ENCODE measurements at places on chromosomes 1 and 21.
A peak's percentile ranks its signal among the peaks of the same experiment; 100 is the strongest.

GRCh38 chr1:226461087-226461486 is 53.2 kb upstream of the PARP1 start:
- no peak for DNase-seq

DNA sequence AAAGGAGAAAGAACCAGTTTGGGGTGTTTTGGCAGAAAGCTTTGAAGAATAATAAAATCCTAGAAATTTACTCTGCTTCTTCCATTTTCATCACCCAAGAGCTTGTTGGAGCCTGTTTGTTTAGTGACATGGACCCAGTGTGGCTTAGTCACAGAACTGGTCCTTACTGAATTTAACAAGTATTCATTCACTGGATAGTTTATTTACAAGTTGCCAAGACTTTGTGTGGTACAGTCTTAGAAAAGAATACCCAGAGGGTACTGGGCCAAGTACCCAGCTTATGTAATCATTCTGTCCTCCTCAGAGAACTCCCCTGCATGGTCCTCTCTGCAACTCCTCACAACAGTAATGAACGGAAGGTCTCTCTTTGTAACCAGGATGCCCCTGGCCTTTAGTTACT is 16.4 kb downstream of the RAB4A start:
- DNase-seq, result no peak

DNA sequence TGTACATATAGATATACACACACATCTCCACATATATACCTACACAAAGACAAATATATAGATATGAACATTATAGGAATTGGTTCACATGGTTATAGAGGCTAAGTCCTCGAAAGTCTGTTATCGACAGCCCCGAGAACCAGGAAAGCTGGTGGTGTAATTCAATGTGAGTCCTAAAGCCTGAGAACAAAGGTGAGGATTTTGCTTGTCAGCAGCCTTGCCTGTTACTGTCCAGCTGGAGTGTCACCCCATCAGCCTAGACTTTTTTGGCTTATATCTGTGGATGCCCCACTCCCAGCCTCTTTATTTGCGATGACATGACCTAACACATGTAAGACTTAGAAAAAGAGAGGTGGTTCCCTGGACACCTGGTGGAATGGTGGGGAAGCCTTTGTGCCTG is 97.0 kb downstream of the GIPC2 start:
- no peak for DNase-seq

GRCh38 chr1:204989266-204990058 is 53.5 kb upstream of the CNTN2 start:
- DNase-seq, result peak; percentile 79

- no peak for DNase-seq
Measured at GRCh38 chr1:43043695-43044094, 85.0 kb upstream of the SLC2A1 start.

DNA sequence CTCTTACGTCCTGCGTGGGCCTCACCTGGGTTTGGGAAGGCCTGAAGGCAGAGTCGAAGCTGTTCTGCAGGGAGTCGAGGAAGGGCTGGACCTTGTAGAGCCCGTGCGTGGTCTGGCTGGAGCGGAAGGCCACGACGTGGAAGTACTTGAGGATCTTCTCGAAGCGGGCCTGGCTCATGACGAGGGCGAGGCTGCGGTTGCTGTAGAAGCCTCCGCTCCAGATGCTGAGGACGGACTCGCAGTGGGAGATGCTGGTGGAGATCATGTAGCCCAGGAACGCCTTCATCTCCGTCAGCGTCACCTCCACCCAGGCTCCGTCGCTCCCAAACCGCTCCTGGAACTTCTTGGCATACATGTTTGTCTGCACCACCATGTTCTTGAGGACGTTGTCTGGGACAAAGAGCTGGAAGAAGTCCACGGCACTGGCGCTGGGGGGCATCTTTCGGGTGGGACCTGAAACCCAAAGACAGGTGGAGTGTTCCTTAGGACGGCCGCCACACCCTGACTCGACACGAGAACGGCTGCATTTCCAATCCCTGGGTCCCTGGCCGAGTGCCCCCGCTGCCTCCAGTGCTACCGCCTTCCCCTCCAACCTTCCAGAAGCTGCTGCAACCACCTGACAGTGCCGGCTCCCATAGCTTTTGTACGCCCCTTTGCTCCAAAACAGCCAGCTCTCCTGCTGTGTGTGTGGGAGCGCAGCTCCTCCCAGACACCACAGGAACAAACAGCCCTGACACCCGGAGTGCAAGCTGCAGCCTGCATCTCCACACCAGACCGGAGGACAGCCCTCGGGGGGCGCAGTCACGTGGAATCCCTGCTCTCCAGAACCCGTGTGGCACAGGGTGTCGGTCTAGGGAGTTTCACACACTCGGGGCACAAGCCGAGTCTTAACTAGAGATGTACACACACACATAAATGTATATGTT is 69.0 kb downstream of the PGBD5 start:
- DNase-seq, result peak; percentile 34

DNA sequence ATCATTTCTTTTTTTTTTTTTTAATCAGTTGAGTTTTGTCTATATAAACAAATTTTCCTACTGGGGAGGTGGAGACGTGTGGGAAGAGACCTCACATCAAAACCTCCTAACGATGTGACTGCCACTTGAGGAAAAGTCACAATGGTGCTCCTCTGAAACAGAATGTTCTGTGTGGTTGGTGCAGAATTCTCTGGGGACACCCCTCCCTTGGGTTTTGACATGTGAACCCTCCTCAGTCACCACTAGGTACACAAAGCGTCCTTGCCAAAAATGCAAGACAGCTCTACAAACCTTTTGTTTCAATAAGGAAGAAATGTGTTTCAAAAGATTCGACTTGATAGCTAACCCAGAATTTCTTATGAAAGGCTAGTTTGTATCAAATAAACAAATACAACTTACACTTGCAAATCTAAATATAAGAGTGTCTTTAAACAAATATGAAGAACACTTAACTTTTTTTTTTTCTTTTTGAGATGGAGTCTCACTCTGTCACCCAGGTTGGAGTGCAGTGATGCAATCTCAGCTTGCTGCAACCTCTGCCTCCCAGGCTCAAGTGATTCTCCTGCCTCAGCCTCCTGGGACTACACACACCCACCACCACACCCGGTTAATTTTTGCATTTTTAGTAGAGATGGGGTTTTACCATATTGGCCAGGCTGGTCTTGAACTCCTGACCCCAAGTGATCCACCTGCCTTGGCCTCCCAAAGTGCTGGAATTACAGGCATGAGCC is 9.3 kb downstream of the SLC25A24 start:
- DNase-seq, result no peak

GRCh38 chr21:23743821-23744220 is 1863.5 kb downstream of the MRPL39 start:
- no peak for DNase-seq

GRCh38 chr1:81606656-81607055 is 194.1 kb upstream of the ADGRL2 start:
- DNase-seq, result no peak

GRCh38 chr1:53984726-53985125 is 33.3 kb downstream of the LDLRAD1 start:
- no peak for DNase-seq

DNA sequence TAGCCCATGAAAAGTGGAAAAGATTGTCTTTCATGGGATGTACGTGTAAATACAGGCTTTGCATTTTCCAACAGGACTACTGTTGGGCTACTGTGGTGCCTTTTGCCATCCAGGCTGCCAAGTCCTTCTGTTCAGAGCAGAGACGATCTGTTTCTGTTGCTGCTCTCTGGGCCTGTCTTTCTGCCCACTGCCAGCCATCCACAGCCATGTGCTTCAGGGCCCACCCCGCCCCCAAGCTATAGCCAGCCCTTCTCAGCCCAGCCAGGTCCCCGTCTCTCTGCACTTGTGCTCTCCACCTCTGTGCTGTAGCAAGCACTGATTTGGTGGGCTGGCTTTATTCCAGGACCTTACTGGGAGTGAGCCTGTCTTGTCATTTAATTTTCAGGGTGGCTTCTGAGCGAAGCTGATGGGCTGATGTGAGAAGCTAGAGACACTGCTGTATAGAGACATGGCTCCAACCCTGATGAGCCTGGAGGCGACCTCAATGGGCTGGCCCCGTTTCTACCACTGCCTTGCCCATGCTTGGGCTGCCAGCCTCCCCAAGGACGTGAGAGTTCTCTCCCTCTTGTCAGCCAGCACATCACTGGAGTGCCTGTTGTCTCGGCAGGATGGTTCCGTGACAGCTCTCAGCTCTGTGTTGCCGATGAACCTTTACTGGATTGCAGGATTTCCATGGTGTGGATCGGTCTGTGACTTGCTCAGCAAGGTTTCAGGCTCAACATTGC is 137.8 kb downstream of the PEX14 start:
- no peak for DNase-seq

- DNase-seq, result no peak
Measured at GRCh38 chr1:246577720-246578106, 11.5 kb downstream of the CNST start.

GRCh38 chr1:237105826-237106225 is 63.8 kb downstream of the RYR2 start:
- no peak for DNase-seq

DNA sequence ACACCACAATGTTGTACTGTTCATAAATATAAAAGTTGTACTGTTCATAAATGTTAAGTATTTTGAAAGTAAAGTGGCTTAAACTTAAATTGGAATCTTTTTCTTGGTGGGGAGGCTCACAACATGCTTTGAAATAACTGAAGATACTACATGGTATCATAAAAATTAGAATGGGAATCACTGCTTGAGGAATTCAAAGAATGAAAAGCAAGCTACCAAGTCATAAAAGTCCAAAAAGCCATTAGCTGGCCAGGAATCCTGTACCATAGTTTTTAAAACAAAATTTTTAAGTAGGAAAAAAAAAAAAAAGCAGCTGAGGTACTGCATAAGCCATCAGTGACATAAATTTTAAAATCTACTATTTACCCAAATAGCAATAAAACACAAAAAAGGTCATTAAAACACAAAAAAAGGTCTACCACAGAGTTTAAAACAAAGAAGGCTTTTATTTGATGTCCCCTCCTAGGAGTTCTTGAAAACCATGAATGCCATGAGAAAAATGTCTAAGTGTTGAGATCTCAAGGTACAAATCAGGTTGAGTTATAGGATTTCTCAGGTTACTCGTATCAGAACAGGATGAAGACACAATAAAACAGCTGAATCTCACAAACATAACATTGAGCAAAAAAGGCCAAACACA is 8.6 kb downstream of the ZZZ3 start:
- DNase-seq, result no peak

DNA sequence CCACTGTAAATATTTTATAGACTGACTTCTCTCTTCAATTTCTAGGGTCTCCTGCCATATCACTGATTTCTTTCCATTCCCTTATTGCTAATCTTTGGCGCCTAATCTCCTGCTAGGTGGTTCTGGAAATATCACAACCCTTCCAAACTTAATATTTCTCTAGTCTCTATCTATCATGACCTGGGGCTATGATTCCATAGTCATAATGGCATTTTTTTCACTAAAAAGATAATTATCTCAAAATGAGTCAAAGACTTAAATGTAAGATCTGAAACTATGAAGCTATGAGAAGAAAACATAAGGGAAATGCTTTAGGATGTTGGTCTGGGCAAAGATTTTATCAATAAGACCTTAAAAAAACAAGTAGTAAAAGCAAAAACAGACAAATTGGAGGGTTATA is 74.2 kb downstream of the LEPR start:
- DNase-seq, result no peak

DNA sequence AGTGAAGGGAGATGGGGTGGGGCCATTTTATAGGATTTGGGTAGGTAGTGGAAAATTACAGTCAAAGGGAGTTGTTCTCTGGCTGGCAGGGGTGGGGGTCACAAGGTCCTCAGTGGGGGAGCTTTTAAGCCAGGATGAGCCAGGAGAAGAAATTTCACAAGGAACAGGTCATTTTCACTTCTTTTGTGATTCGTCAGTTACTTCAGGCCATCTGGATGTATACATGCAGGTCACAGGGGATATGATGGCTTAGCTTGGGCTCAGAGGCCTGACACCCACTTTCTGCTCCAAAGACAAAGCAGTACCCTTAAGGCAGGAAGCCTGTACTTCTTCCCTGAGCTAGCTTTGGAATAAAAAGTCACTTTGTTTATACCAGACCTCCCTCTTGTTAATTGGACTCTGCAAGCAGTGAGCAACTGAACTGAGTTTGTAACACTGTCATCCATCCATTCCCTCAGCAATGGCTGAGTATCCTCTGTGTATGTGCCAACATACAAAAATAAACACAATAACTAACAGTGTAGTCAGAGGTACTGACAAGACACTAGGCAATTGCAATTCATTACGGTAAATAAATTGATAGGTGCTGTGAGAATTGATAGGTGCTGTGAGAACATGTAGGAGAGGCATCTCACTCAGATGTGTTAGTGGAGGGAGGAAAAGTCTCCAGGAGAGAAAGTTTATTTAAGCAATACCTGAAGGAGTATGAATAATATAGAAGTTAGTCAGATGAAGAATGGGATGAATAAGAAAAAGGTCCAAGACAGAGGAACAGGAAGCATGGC is 14.7 kb upstream of the RGS2 start:
- no peak for DNase-seq

DNA sequence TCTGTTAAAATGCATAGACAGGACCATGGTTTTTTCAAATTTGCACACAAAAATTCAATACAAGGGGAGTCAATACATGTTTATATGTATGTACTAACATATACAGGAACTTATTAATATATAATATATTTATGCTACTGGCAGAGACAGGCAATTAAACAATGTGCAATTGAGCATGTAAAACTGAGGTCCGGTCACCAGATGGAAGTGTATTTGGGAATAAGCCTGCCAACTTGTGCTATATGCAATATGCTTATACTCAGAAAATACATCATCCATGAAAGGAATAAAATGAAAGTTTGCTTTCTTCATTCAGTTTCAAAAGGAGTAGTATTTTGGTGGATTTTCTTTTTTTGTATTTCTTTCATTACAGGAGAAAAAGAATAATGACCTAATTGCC is 640.2 kb upstream of the CXADR start:
- DNase-seq, result no peak

- DNase-seq, result no peak
Measured at GRCh38 chr1:51669816-51670215, 52.9 kb downstream of the OSBPL9 start.

DNA sequence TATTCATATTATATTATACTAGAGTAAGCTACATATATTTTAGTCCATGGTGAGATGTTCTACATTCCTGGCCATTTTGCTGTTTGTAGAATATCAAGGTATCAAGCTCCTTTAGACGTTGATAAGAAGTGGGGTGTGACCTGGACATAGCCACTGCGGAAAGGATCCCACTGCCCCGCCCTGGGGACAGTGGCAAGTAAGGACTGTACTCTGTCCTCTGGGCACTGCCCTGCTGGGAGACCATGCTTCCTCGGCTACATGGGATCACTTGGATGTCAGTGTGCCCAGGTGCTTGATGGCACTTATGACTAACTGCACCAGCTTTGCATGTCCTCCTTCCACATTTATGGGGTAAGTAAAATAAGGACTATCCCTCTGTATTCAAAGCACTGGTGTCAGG is 46.3 kb upstream of the NTPCR start:
- DNase-seq, result no peak

GRCh38 chr1:155171836-155172731 is 1.0 kb downstream of the KRTCAP2 start:
- DNase-seq, result no peak
